ENCODE measurements at places on chromosomes 12 and 14. TPM values are rescaled to one million over a fixed set of nuclear protein-coding genes. Genes with fewer than 3 reads are reported as not detected.
A peak's percentile ranks its signal among the peaks of the same experiment; 100 is the strongest.

OTOGL gene
- total RNA-seq = not detected

JKAMP gene
- 41.6 TPM for total RNA-seq

CS gene
- total RNA-seq = 243 TPM

SLC10A1 gene
- not detected for total RNA-seq

FGD6 gene
- total RNA-seq = 5.3 TPM

GRCh38 chr14:55451398-55451797, 11.0 kb upstream of the TBPL2 start:
- peaks cover 4% of the 10 kb centered on the region for H3K27me3 ChIP-seq
- no peaks in the 10 kb centered on the region for H3K36me3 ChIP-seq
- no peak overlapping the region for H3K4me3 ChIP-seq
- H3K27ac ChIP-seq = no peak overlapping the region

GRCh38 chr14:55711175-55711811, 131.3 kb downstream of the KTN1 start:
- no peaks in the 10 kb centered on the region for H3K36me3 ChIP-seq
- H3K27ac ChIP-seq = no peak overlapping the region
- DNase-seq = no peak

DNA sequence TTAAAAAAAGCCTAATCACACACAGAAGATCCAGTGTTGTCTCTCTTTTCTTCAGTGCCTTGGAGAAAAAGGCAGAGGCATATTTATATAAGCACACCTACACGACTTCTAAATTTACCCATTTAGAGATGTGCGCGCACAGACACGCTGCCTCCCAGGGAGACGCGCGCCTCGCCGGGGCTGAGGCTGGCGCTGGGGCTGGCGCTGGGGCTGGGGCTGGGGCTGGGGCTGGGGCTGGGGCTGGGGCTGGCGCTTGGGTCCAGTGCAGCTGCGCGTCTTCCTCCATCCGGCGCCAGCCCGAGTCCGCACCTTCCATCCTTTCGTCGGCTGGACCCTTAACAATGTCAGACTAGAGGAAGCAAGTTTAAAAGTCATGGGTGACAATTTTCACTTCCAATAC, 118.4 kb upstream of the ARID2 start:
- H3K4me3 ChIP-seq = no peak overlapping the region
- no peaks in the 10 kb centered on the region for H3K27me3 ChIP-seq
- no peaks in the 10 kb centered on the region for H3K4me1 ChIP-seq
- DNase-seq = no peak

- H3K27ac ChIP-seq = peak overlapping the region; percentile 72
- H3K4me1 ChIP-seq = peaks cover 62% of the 10 kb centered on the region
- no peaks in the 10 kb centered on the region for H3K27me3 ChIP-seq
- H3K36me3 ChIP-seq = no peaks in the 10 kb centered on the region
- 0 out of 2 replicates have a peak overlapping the region, but pooled peaks have one; percentile 0 for H3K4me3 ChIP-seq
Observed at GRCh38 chr14:31229638-31230572, 22.3 kb upstream of the HECTD1 start.

DNA sequence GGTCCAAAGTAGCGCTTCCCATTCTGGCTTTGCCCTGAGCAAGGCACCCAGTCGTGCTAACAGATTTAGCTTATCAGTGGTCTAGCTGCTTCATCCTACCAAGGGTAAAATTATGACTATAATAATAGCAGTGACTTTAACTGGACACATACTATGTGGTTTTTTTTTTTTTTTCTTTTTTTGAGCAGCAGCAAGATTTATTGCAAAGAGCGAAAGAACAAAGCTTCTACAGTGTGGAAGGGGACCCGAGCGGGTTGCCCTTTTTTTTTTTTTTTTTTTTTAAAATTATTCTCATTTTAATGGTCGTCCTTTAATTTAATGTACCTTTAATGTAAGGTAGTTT, 505 bp downstream of the HELB start:
- no peaks in the 10 kb centered on the region for H3K27me3 ChIP-seq
- H3K4me3 ChIP-seq = peak overlapping the region; percentile 89
- no peak for DNase-seq
- no peaks in the 10 kb centered on the region for H3K36me3 ChIP-seq
- H3K27ac ChIP-seq = peak overlapping the region; percentile 65

DNA sequence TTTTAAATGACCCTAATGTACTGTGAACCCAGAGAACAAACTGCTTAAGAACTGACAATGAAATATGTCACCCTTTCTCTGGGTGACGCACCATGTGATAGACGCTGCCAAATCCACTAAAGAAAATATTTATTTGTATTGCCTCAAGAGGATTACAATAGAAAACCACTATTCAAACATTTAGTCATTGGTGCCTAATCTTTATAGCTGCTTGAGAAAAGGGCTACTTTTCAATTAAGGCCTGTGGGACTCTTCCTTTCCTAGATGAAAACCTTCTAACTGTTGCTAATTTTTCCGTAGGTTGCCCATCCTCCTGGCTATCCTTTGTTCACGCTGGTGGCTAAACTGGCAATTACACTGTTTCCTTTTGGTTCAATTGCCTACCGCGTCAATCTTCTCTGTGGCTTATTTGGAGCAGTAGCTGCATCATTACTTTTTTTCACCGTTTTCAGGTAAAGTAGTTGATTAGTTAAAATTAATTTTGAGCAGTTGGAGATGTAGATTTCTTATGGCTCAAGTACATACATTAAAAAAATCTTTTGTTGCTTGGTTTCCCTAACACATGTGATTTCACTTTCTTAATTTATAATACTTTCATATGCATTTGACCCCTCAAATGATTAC, 6.0 kb downstream of the TMEM260 start:
- H3K4me3 ChIP-seq = no peak overlapping the region
- H3K36me3 ChIP-seq = no peaks in the 10 kb centered on the region
- no peaks in the 10 kb centered on the region for H3K27me3 ChIP-seq
- no peak for DNase-seq

DNA sequence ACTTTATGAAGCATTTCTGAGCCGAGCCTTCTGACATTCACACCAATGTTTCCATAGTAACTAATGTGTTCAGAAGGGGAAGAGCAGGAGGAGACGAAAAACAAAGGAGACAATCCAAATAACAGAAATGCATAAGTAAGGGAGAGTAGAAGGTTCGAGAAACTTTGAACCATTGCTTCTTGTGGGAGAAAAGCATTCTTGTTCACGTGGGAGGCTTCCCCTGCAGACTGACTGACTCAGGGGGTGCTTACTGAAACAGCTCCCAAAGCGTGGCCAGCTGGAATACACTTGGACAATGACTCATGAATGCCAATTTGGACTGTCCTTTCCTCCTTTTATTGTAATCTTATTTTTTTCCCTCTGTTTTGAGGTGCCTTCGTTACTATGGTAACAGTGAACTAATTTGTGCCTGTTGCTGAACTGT, 73.9 kb downstream of the NEDD1 start:
- H3K27me3 ChIP-seq = 0 out of 2 replicates have a peak, but pooled peaks cover under 1% of the 10 kb centered on the region
- no peak overlapping the region for H3K4me3 ChIP-seq
- DNase-seq = no peak
- H3K27ac ChIP-seq = no peak overlapping the region
- H3K36me3 ChIP-seq = no peaks in the 10 kb centered on the region
- no peaks in the 10 kb centered on the region for H3K4me1 ChIP-seq

- H3K4me1 ChIP-seq = peaks cover 31% of the 10 kb centered on the region
- peaks cover 8% of the 10 kb centered on the region for H3K27me3 ChIP-seq
- H3K36me3 ChIP-seq = no peaks in the 10 kb centered on the region
- H3K27ac ChIP-seq = no peak overlapping the region
- no peak overlapping the region for H3K4me3 ChIP-seq
- DNase-seq = no peak
Observed at GRCh38 chr14:100156776-100157175, 2.7 kb downstream of the DEGS2 start.

DNA sequence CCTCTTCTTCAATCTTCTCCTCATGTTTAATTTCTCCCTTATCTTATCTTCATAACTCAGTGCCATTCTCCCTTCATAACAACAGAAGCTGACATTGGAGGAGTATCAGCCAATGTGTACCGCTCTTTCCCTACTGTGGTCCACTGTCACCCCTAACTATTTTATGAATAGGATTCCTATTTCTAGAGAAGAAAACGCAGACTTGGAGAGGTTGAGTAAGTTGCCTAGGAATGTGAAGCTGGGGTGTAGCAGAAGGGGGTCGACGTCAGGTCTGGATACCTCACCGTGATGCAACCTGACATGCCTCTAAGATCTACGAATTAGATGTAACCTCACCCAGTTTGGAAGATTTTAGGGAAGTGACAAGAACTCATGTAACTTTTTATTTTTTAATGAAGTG, 17.1 kb downstream of the LMO3 start:
- no peaks in the 10 kb centered on the region for H3K36me3 ChIP-seq
- no peak overlapping the region for H3K4me3 ChIP-seq
- no peak for DNase-seq
- H3K27ac ChIP-seq = no peak overlapping the region

GRCh38 chr12:6158749-6159148, 34.3 kb upstream of the VWF start:
- DNase-seq = no peak
- H3K27me3 ChIP-seq = peaks cover 7% of the 10 kb centered on the region
- H3K4me3 ChIP-seq = no peak overlapping the region
- no peaks in the 10 kb centered on the region for H3K36me3 ChIP-seq
- H3K27ac ChIP-seq = no peak overlapping the region

DNA sequence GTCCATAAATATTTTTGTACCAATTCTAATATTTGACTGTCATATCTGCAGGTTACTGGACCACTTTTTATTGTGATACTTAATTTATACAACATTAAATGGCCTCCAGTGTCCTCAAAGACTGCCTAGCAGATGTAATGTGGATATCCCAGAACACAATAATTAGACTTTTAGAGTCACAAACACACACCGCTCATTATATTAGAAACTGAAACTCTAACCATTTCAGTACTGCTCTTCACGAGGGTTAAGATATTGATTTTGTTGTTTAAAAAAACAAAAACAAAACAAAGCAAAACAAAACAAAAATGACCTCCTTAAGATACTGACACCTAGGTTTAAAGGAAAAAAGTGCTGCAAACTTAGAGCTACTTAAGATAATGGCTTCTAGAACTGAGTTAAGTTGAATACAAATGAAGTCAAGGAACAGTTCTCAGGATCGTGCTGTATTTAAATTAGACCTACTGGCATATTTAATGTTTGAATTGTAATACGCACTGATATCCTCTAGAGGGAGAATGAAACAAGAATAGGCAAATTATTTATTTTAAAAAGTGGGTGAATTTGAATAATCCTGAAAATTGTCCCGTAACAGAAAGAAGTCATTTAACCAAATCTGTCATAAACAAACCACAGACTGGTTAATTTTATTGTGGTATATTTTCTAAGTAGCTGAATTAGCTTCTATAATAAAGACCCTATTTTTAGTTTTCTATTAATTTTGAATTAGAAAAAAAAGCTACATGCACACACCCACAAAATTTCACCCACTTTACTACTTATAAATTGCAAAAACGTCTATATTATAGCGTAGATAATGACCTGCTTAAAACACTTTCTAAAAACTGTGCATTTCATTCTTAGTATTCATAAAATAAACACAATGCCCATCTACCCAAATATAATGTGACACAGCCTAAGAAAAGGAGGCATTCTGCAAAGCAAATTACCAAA, 395.2 kb upstream of the DCN start:
- H3K36me3 ChIP-seq = no peaks in the 10 kb centered on the region
- no peaks in the 10 kb centered on the region for H3K4me1 ChIP-seq
- H3K27ac ChIP-seq = no peak overlapping the region
- no peak for DNase-seq
- H3K27me3 ChIP-seq = no peaks in the 10 kb centered on the region

DNA sequence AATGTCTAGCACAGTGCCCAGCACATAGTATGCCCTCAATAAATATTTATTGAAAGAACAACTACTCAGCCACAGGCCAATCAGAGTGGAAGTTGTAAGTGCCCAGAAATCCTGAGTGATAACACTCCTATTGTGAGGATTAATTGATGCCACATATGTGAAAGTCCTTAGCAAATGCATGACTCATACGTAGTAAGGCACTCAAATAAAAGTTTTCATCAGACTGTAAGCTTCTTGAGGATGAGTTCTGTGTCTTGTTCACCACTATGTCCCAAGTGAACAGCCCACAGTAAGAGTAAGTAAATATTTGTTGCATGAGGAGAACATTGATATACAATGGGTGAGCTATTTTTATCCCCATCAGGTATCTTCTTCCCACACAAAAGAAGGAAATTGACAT, 24.7 kb upstream of the ANO6 start:
- H3K4me3 ChIP-seq = no peak overlapping the region
- no peaks in the 10 kb centered on the region for H3K36me3 ChIP-seq
- peaks cover 53% of the 10 kb centered on the region for H3K4me1 ChIP-seq
- H3K27me3 ChIP-seq = no peaks in the 10 kb centered on the region
- H3K27ac ChIP-seq = peak overlapping the region; percentile 31

DNA sequence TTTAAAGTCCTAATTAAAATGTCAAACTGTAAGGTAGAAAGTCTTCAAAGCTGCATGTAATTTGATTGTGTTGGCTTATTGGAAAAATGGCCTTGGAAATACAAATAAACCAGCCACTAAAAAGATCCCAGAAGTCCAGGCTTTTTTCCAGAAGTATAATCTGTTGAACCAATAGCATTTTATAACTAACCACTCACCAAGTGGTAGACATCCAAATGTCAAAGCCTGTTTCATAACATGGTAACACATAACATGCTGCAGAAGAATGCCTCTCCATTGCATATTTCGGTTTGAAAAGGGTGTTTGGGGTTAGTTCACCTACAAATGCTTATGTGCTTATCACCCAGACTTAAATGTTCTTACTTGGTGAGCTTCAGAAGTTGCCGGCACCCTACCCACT, 183.7 kb upstream of the DIO2 start:
- no peak for DNase-seq
- no peak overlapping the region for H3K4me3 ChIP-seq
- H3K36me3 ChIP-seq = no peaks in the 10 kb centered on the region
- H3K27ac ChIP-seq = no peak overlapping the region
- no peaks in the 10 kb centered on the region for H3K4me1 ChIP-seq
- H3K27me3 ChIP-seq = no peaks in the 10 kb centered on the region

DNA sequence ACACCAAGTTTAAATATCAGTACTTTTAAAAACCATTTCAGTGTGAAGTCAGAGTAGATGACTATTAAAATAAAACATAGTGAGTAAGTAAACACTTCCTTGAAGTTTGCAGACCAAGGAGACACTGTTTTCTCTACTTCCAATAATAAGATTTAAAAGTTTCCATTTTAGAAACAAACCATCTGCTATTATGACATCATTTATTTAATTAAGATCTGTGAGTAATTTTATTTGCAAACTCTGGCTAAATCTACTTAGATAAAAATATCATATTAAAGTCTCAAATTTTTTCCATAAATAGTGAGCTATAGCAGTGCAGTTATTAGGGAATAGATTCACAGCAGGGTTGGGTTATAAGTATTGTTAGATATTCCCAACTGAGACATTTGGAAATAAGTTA, 1267.0 kb upstream of the FLRT2 start:
- H3K36me3 ChIP-seq = no peaks in the 10 kb centered on the region
- no peak overlapping the region for H3K4me3 ChIP-seq
- H3K27ac ChIP-seq = no peak overlapping the region
- DNase-seq = no peak

DNA sequence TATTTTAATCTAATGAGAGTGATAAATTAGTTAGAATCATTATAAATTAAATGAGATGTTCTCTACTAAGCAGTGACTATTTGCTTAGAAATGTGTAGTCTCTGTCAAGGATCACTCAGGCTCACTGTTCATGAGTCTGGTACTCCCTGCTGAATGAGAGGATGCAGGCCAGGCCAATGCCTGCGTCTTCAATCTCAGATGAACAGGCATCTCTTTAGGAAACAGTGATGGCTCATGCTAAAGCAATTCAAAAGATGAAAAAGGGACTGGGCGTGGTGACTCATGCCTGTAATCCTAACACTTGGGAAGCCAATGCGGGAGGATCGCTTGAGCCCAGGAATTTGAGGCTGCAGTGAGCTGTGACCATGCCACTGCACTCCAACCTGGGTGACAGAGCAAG, 106.8 kb downstream of the ZFC3H1 start:
- peaks cover 42% of the 10 kb centered on the region for H3K4me1 ChIP-seq
- DNase-seq = peak; percentile 18
- H3K27me3 ChIP-seq = no peaks in the 10 kb centered on the region
- peaks cover 19% of the 10 kb centered on the region for H3K36me3 ChIP-seq
- no peak overlapping the region for H3K27ac ChIP-seq

Measured in HepG2 (cell line).